Activated effector memory CD4-positive, alpha-beta T cell treated with Interleukin-2 at 50 U/mL for 16 hours (primary cell): ENCODE measurements at places on chromosomes 3 and 15.

- no peak for DNase-seq
Observed at GRCh38 chr3:129654131-129654530, 47.7 kb upstream of the PLXND1 start.

DNA sequence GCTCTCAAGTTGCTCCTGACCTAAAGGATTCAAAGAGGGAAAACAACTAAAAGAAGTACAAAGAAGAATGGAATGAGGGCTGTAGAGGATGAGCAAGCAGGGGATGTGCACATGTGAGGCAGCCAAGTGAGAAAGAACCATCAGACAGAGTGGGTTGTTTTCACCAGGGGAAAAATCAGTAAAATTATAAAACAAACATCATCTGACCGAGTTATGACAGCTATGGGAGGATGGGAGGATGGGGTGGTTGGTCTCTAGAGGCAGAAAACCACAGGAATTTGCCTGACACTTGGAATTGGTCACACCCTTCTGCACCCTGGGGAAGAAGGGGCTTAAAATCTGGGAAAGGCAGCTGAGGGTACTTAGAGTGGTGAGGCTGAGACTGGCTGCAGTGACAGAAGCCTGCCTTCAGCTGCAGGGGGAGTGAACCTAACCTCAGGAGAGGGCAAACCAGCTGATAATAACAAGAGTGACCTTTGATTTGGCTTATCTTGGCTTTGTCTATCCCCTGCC is 10.1 kb downstream of the ARHGAP31 start:
- DNase-seq, result no peak

GRCh38 chr3:171088964-171089754 is 62.6 kb upstream of the SLC2A2 start:
- no peak for DNase-seq

GRCh38 chr15:35117543-35118265 is 32.6 kb upstream of the NANOGP8 start:
- no peak for DNase-seq

- no peak for DNase-seq
Observed at GRCh38 chr15:52496776-52497470, 31.8 kb downstream of the MYO5A start.

DNA sequence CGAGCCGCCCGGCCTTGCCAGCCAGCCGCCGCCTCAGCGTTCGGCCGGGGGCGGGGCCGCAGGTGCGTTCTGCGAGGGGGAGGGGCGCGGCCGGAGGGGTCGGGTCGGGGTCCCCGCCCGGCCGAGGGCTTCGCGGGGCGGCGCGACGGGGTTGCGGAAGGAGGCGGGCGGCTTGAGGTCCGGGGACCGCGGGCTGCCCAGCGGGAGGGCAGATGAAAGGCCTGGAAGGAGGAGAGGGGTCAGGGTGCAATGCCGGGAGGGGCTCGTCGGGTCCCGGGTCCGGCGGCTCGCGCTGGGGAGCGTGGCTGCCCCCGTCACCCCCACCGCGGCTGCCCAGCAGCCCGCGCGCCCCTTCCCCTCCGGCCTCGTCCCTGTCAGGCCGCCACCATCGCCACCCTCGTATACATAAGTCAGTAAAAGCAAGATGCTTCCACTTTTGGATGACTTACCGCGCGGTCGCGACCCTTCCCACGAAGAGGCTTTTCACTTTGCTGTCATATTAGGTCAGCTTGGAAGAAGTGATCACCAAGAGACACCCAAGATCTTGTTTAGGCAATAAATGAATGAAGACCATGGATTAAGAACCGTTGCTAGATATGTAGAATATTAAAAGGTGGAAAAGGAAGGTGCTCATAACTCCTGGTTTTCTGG is 620 bp upstream of the ANP32A start:
- no peak for DNase-seq

GRCh38 chr3:111415018-111415417 is 127.0 kb upstream of the CD96 start:
- no peak for DNase-seq

DNA sequence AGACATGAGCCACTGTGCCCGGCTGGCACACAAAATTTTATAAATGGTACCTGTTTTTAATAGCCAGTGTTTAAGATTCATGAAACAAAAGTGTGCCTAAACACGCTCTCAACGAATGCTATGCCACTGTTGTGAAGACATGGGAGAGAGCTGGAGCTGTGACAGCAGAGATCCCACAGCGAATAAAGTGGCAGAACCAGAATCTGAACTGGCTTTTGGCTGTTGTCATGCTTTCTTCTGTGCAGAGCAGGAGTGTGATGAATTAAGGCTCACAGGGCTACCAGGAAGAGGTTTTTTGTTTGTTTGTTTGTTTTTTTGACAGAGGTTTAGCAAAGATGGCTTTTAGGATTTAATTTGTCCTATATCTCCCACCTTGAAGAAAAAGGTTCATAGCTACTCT is 14.5 kb downstream of the PTPRG start:
- DNase-seq, result no peak

DNA sequence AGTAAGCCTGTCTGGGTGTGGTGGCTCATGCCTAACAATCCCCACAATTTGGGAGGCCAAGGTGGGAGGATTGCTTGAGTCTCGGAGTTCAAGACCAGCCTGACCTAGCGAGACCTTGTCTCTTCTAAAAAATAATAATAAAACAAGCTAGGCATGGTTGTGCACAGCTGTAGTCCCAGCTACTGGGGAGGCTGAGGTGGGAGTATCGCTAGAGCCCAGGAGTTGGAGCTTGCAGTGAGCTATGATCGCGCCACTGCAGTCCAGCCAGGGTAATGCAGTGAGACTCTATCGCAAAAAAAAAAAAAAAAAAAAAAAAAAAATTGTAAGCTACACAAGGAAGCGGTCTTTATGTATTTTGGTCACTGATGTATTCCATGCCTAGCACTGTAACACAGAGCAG is 242.4 kb upstream of the WNT5A start:
- DNase-seq, result no peak

DNA sequence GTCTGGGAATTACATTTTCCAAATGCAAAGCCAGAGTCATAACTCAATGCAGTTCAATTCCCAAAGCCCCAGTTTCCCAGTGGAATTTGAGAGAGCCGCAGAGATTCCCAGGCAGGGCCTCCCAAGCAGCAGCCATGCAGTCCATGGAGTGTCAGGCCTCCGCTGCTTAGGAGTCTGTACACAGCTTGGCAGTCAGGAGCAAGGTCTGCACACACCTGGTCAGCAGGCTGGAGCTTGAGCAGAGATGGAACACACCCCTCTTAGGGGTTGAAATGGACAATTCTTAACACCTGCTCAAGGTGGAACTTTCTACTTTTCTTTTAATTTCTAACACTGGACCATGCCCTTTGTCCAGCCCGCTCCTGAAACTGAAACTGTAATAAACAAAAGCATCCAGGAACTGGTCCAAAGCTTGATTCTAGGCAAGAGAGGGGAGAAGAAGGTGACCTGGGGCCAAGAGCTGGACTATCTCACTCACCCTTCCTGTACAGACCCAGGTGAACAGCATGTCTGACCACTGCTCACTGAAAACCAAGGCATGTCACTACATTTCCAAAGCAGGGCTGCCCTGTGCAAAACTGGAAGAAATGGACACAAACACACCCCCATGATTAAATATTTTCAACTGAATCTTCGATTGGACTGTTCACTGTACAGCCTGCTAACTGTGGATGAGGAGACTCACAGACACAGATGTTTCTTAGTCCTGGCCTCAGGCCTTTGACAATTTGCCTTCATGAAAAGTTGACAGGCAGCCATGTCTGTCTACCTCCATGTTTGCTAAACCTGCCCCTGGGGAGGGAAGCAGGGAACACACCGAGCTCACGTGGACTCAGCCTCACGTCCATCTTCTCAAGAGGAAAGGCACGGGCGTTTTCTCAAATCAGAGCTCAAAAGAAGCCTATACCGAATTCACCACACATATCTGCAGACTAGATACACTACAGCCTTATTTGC is 48.6 kb upstream of the DUSP7 start:
- no peak for DNase-seq

DNA sequence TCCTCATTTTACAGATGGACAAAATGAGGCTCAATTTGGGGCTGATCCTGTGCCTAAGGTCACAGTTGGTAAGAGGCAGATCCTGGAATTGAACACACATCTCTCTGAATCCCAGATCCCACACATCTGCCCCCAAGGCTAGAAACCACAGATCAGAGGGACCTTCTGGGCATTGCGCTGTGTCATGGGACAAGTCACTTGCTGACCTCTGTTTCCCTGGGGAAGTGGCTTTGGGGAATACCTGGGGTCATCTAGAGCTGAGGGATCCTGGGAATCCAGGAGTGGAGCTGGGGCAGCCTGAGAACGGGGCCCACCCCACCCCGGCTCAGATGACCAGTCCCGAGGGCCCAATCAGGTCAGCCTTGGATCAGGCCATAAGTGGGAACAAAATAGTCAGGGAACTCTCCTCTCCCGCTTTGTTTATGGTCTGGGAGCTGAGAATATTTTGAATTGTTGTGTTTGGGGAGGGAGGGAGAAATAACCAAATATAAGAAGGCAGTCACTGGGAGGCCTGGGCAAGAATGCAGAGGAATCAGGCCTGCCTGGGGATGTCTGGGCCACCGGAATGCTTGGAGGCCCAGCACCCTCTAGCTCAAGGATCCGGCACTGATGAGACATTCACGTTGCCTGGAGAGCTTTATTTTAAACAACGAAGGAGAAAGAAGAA is 8.8 kb upstream of the SLC6A6 start:
- DNase-seq, result no peak

- no peak for DNase-seq
Observed at GRCh38 chr15:90301707-90302300, 36.3 kb downstream of the NGRN start.

GRCh38 chr3:121574449-121574848 is 6.7 kb downstream of the ARGFX start:
- no peak for DNase-seq

GRCh38 chr3:13690636-13691035 is 141.7 kb downstream of the FBLN2 start:
- no peak for DNase-seq

- no peak for DNase-seq
Observed at GRCh38 chr15:37891766-37892368, 42.6 kb upstream of the TMCO5A start.

DNA sequence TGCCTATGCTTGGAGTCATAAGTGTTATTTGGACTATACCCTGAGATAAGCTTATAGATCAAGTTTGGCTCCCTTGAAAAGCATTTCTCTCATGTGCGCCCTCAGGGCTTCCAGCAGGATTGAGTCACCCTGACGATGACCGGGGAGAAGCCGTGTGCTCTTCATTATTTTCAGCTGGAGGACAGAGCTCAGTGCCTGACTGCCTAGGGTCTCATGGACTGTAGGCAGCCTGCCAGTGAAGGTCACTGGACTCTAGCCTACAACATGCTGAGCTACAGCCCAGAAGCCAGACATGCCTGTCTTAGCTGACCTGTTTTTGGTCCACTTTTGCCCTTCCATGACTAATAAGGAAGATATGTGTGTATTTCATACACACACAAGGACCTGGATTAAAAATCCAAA is 31.6 kb upstream of the NUDT16 start:
- DNase-seq, result no peak

DNA sequence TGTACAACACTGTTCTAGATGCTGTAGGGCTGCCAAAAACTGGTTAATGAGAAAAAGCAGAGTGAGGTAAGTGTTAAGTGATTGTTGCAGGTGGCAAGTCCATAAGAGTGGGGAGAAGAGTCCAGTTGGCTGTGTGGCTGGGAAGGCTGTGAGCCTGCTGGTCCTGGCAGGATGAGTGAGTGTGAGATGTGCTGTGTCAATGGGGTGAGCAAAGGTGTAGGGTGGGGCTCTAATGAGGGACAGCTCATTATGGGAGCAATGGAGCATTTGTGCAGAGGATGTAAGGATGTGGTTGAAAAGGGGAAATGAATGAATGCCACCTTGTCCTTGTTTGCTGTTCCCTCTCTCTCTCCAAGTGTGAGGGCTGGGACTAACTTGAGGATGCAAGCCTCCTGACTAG is 145.3 kb upstream of the ROPN1 start:
- DNase-seq, result no peak

GRCh38 chr3:125045194-125045593 is 10.6 kb downstream of the HEG1 start:
- DNase-seq, result no peak

GRCh38 chr3:146138902-146139301 is 22.1 kb downstream of the PLOD2 start:
- DNase-seq, result no peak

- no peak for DNase-seq
Observed at GRCh38 chr15:23467110-23467600, 20.1 kb upstream of the GOLGA6L2 start.

DNA sequence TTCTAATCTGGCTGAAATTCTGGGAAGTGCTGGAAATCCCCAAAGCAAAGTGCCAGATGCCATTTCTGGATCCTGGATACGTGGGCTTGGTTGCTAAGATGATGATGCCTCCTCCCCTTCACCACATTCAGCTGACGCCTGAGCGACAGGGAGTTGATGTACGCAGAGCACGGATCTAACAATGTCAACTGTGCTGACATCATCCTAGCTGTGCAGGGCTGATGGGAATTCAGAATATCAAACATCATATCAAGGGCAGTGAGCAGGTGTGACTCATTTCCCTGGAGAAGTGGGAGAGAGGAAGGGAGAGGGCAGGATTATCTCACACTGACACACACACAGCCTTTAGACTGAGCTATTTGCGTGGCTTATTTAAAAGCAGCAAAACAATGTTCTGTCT is 92.6 kb upstream of the ZBTB20 start:
- DNase-seq, result no peak

GRCh38 chr3:161745741-161746140 is 249.1 kb downstream of the OTOL1 start:
- DNase-seq, result no peak

GRCh38 chr15:29433050-29433318 is 163.4 kb upstream of the NSMCE3 start:
- no peak for DNase-seq

- DNase-seq, result no peak
Observed at GRCh38 chr15:66515901-66516322, 10.8 kb downstream of the ZWILCH start.

DNA sequence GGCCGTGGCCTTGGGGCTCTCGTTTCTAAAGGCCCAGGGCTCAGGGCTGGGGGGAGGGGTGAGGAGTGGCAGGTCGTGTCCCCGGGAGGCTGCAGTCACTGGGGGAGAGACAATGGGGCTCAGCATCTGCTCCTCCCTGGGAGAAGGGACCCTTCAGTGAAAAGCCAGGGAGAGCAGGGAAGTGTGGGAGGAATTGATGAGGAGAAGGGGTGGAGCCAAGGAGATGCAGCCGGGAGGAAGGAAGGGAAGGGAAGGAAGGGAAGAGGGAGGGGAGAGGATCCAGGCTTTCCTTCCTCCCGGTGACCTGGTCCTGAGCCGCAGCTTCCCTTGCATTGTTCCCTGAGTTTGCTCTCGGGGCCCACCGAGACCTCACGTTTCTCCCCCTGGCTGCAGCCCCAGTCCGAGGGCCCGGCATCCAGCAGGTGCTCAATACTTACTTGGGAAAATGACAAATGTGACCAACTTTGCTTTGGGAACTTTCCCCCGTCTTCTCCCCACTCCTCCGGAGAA is 1.4 kb upstream of the ZNF710 start:
- no peak for DNase-seq

GRCh38 chr15:98958918-98959639 is 48.5 kb downstream of the PGPEP1L start:
- no peak for DNase-seq

DNA sequence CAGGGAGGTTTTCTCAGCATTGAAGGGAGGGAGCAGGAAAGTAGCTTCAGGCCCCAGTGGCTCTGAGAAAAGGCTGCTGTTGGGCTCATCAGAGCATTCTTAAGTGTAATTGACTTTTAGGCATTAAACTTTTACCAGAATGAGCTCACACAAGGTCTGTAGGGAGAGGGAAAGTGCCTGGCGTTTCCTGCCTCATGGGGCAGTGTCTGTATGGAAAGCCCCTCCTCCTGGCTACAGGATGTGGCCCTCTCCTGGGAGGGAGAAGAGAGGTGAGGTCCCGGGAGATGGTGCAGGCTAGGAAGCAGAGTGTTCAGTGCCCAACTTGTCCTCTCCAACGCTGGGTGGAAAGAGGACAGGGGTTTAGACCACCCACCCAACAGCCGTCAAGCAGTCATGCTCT is 21.3 kb upstream of the SCN10A start:
- no peak for DNase-seq
